ENCODE measurements at places on chromosomes 11 and 22.

- no peak for DNase-seq
These were observed 29.2 kb downstream of the PDGFB start for GRCh38 chr22:39215426-39216142.

- DNase-seq, result no peak
These were observed 44.3 kb downstream of the CWF19L2 start for GRCh38 chr11:107413352-107413751.

- no peak for DNase-seq
These were observed 817 bp upstream of the IFITM5 start for GRCh38 chr11:299951-300735.

GRCh38 chr11:86416494-86416893, 41.8 kb downstream of the CCDC81 start:
- no peak for DNase-seq

- DNase-seq, result no peak
These were observed 44.1 kb upstream of the GDPD4 start for GRCh38 chr11:77345621-77346020.

GRCh38 chr11:3342709-3343108, 36.2 kb downstream of the ZNF195 start:
- no peak for DNase-seq

- no peak for DNase-seq
These were observed 6.0 kb upstream of the CHRM4 start for GRCh38 chr11:46397526-46397925.
